NCI-H1694 (cell line): ENCODE measurements at places on chromosomes 16 and 17.
A peak's percentile ranks its signal among the peaks of the same experiment; 100 is the strongest.

DNA sequence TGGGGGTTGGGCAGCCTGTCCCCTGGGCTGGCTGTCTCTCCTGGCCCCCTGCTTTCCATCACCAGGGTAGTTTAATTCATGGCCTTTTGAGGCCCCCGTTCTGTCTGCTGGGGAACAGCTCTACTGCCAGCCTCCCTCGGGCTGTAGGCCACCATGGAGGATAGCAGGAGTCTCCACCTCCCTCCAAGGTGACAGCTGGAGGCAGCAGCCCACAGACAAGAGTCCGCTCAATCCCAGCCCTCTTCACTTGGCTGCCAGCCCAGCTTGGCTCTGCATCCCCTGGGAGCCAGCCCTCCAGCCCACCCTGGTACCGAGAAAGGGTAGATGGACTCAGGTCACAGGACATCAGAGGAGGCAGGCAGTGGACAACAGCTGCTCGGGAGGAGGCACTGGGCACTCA, 194.6 kb upstream of the SDK2 start:
- peak; percentile 73 for DNase-seq

- peak; percentile 30 for DNase-seq
These were observed 1.2 kb upstream of the FGF11 start for GRCh38 chr17:7437950-7438614.

- no peak for DNase-seq
These were observed 36.0 kb upstream of the KLHDC4 start for GRCh38 chr16:87801679-87802259.

GRCh38 chr17:9880582-9880999, 24.5 kb downstream of the RCVRN start:
- no peak for DNase-seq

DNA sequence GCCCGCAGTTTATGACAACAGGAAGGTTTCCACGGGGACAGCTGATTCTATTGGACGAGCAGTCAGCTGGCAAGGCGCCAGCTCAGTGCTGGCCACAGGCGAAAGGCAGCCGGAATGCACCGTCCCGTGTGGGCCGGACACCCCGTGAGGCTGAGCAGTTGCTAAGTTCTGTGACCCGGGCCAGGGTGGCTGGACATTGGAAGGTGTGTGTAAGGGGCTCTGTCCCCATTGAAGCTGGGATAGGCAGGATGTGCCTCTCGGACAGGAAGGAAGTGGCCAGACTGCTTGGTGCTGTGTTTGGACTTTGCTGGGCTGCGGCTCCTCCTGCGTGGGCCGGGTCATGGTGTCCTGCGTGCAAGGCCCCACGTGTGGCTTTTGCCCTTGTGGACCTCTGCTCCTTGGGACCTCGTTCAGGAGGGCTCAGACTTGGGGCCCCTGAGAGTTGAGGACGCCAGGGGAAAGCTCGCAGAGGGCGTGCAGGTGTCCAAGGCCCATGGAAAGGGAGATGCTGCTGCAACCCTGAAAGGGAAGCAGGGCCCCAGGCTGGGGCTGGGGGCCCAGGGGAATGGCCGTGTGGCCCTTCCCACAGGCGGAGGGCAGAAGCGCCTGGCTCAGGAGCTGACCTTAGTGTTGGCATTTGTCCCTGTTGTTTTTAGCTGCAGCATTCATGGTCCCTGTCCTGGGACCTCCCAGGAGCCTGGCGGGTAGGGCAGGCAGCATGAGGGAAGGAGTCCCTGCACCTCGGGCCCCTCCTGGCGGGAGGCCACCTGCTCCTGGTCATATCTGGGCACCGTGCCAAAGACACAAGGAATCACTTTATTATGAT, 10.0 kb downstream of the BAIAP2 start:
- no peak for DNase-seq

- no peak for DNase-seq
These were observed 22.8 kb upstream of the ACSM2B start for GRCh38 chr16:20598832-20599469.

DNA sequence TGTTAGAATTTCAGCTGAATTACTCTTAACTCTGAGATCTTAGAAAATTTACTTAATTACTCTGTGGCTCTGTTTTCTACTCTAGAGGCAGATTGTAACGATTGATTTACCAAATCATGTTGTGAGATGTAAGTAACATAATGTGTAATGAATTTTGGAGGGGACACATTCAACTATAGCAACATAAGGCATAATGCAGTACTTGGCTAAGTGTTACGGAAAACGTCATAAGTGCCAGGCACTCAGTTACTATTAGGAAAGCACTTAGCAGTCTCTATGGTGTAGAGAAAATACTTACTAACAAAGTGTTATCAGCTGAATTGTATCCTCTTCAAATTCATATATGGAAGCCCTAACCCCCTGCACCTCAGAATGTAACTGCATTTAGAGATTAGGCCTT, 40.6 kb upstream of the CDH8 start:
- DNase-seq, result no peak

DNA sequence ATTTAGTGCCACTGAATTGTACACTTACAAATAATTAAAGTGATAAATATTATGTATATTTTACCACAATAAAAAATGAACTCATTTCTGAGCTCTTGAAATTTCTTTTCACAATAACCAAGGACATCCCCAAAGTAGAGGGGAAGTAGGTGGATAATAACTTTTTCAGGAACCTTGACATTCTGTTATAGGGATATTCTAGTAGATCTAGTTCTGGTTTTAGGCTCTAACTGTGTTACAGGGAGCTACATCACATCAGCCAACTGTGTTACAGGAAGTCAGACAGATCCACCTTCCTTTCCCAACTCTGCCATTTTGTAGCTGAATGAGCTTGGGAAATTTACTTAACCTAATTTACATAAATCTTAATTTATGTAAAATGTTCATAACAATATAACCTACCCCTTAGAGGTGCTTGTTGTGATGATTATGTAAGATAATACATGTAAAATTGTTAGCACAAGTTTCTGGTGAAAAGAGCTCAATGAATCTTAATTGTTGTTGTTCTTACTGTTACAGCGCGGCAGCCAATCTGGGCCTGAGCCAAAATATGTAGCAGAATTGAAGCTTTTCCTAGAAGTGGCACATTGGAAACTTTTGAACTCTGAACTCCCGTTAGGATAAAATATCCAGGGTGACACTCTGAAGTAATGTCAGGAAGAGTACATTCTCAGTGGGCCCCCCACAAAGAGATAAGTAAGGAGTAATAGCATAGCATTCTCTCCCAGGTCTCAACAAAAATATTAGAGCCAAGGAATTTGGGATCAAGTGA, 169.8 kb downstream of the AATF start:
- no peak for DNase-seq

DNA sequence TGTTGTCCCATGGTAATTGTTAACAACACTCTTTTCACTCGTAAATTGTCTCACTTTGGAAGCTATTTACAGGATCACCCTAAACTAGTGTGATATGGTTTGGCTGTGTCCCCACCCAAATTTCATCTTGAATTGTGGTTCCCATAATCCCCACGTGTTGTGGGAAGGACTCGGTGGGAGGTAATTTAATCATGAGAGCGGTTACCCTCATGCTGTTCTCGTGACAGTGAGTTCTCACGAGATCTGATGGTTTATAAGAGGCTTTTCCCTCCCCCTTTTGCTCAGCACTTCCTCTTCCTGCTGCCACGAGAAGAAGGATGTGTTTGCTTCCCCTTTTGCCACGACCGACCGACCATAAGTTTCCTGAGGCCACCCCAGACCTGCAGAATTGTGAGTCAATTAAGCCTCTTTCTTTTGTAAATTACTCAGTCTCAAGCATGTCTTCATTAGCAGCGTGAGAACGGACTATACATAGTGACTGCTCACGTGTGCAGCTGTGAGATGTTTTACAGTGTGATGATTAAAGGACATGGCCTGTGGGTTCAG, 34.4 kb downstream of the DNAH3 start:
- no peak for DNase-seq

DNA sequence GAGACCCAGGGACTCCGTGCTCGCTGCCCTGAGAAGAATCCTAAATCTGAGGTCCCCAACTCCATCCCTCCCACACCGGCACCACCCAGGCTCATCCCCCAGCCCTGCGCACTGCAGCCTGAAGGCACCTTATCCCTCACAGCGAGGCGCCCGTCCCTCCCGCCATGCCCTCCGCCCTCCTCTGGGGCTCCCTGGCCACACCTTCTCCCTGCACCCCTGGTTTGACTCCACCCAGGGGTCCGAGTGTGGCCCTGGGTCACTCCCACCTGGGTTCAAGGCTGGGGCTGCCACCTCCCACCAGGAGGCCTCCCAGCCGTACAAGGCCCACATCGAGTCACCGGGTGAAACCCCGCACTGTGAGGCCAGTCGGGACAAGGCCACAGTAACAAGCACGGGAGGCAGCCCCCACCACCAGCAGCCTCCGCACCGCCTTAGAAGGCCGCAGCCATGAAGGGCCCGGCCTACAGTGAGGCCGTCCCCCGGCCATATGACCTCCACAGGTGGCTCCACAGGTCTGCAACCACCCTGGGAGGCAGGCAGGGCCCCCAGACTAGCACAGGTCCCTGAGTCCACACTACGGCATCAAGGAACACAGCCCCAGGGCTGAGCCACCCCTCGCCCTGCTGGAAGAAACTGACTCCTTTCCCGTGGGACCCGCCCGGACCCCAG, 8.3 kb downstream of the HAGH start:
- DNase-seq, result no peak

DNA sequence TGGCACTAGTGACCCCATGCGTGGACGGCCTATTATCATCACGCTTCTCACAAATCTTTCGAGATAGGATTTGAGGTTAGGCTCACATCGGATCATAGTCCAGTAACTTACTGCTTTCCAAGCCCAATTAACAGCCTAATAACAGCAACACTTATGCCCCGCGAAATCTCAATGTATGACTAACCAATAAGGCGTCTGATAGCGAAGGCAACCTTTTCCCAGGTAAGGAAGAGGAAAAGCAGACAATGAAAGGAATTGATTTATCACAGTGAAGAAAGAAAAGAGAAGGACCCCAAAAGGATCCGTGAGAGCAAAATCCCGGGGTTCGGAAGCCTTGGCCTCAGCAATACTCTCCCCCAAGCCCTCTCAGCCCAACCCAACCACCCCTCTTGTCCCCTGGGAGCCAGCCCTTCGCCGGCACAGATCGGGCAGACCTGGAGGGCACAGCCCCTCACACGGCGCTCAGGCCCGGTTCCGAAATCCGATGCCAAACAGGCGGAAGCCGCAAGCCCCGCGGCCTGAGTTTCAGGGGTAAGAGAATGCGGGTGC, 534 bp downstream of the GPATCH8 start:
- no peak for DNase-seq

- no peak for DNase-seq
These were observed 244.2 kb downstream of the SNX29 start for GRCh38 chr16:12220766-12221165.

- DNase-seq, result no peak
These were observed 11.0 kb downstream of the MYCBPAP start for GRCh38 chr17:50519141-50519834.

DNA sequence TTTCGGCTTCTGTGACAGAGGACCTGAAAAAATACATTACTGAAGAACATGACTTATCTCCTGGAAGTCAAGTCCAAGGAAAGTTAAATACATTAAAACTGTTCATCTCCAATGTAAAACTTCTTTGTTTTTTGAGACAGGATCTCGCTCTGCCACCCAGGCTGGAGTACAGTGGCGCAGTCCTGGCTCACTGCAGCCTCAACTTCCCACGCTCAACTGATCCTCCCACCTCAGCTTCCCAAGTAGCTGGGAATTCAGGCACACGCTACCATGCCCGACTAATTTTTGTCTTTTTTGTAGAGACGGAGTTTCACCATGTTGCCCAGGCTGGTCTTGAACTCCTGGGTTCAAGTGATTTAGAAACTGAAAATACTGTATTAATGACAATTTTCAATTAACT, 9.7 kb upstream of the TERB1 start:
- DNase-seq, result no peak

DNA sequence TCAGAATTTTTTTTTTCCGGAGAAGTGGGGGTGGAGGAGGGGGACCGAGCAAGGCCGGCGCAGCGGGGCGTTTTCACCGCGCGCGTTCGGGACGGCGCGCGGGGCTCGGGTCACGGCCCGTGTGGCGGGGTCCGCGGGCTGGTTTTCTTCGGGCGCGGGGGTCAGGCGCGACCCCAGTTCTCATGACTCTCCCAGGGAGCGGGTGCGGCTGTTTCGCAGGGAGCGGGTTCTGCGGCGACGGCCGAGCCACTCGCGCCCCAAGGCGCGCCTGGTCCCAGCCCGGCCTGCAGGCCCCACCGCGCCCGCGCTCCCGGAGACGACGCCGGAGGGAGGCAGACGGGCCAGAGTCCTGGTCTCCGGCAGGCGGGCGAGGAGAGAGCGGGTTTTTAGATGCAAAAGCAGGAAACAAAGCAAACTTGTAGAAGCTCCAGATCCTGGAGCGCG, 1.0 kb downstream of the BAHCC1 start:
- DNase-seq, result no peak

- no peak for DNase-seq
These were observed 7.9 kb downstream of the MTMR4 start for GRCh38 chr17:58506354-58507080.

DNA sequence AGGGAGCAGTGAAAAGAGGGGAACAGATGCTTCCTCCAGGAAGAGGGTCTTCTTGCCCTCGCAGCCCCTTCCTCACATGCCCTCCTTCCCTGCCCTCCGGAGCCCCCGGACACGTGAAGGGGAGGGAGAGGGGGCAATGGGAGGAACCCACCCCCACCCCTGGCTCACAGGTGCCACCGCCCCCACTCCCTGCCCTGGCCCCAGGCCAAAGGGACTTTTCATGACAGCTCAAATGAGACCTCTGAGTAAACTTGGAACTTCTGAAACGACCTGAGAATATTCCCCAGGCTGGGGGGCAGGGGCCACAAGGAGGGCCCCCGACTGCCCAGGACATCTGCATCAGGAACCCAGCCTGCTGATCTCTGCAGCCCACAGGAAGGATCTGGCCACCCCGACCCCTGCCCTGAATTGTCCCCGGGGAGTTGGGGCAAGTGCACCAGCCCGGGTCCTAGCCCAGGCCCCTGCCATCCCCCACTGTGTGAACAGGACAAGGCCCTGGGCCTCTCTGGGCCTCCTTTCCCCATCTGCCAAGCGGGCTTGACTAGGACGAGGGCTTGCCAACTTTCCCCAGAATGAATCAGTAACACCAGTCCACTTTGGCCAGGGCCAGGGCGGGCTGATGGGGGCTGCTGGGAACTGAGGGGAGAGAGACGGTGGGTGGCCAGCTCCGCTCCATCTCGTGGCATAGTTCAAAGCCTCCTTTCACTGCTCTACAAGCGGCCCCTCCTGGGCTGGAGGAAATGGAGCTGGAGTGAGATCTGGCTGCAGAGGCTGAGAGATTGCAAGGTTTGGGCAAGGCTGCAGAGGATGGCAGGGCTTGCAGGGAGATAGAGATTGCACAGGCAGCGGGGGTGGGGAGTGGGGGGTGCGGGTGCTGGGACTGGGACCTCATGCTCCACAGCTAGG, 3.8 kb downstream of the IL21R start:
- DNase-seq, result no peak

DNA sequence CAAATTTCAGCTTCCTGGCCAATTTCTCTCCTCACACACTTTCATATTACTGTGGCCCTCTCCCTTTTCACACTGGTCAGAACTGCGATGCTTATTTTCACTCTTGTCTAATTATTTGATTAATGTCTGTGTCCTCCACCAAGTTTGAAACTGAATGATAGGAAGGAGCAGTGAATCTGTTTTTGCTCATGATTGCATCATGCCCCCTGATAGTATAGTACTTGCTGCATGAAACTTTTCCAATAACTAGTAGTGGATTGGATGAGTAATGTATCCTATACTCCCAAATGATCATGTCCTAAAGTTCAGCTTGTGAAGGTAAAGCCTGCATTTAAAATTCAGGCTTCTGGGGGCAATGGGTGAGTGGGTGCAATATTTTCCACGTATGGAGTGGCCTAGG, 121.2 kb downstream of the ASIC2 start:
- DNase-seq, result no peak

GRCh38 chr16:67184995-67185650, 1.4 kb upstream of the MATCAP1 start:
- DNase-seq, result peak; percentile 24
